ENCODE measurements at places on chromosomes 2 and 18.

GRCh38 chr2:222146488-222146887 lies 152.3 kb downstream of the PAX3 start:
- no peak for DNase-seq

GRCh38 chr2:161474920-161475319 lies 58.8 kb downstream of the TBR1 start:
- no peak for DNase-seq

- no peak for DNase-seq
Measured at GRCh38 chr18:25813110-25813509, 277.3 kb downstream of the SS18 start.

GRCh38 chr2:18519914-18520450 lies 40.5 kb downstream of the RDH14 start:
- no peak for DNase-seq

- no peak for DNase-seq
Measured at GRCh38 chr2:24471662-24472061, 19.4 kb upstream of the NCOA1 start.

GRCh38 chr2:187906021-187906420 lies 351.8 kb upstream of the TFPI start:
- no peak for DNase-seq

DNA sequence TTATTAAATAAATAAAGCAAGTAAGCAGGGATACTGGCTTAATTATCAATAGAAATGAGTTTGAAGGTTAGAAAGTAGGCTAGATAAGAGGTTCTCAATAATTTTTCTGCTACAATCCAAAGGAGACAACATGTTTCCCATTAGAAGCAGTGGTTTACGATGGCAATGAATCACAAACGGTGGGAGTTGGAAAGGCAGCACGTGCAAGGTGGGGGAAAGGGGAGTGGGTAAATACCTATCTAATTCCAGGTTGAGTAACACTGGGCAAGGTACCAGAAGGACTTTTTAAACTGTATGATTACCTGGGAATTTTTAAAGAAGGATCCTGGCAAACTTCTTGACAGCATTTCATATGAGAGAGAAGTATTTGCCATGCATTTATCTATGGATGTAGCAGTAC lies 289.9 kb downstream of the NBAS start:
- DNase-seq = no peak

- no peak for DNase-seq
Measured at GRCh38 chr2:129738799-129739198, 240.7 kb upstream of the RAB6C start.

DNA sequence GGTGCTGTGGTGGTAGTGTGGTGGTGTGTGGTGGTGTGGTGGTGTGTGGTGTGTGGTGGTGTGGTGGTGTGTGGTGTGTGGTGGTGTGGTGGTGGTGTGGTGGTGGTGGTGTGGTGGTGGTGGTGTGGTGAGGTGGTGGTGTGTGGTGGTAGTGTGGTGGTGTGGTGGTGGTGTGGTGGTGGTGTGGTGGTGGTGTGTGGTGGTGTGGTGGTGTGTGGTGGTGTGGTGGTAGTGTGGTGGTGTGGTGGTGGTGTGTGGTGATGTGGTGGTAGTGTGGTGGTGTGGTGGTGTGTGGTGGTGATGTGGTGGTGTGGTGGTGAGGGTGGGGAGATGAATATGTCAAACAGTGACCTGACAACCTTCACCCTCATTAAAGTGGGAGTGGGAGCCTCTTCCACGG lies 55.6 kb upstream of the DLGAP1 start:
- DNase-seq = peak; percentile 4

DNA sequence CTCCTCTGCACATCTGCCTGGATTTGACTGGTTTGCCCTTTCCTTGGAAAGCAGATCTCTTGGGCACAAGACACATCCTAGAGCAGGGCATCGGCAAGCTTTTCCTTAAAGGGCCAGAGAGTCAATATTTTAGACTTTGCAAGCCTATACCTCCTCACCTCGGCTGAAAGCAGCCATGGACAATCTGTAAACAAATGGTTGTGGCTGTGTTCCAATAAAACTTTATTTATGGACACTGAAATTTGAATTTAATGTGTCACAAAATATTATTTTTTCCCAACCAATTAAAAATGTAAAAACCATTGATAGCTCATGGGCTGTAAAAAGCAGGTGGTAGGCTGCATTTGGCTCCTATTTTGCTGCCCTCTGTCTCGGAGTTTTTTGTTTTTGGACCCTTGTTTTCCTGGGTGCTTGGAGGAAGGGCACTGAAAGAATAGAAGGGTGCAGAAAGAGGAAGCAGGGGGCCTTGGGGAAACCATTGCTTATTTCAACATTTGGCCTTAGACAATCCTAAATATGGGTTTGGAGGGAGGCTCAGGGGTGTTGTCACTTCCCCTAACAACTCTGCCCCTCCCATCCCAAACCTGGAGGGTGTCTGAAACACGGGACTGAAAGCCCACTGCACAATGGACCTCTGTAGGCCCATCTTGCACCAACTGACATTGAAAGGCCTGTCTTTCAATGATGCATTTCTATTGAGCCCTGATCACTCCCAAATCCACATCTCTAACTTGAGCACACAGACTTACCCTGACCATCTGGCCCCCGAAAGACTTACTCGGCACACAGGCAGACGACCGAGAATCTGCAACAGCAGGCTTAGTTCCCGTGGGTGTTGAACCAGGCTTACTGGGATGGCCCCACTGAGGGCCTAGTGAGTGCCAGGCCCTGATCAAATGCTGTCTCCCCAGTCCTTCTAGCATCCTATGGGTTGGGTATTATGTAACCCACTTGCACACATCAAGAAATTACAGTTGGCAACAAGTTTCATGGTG lies 7.1 kb upstream of the ZFP36L2 start:
- no peak for DNase-seq

GRCh38 chr2:178345951-178346350 lies 105.0 kb downstream of the PRKRA start:
- no peak for DNase-seq

GRCh38 chr2:10338270-10339188 lies 35.8 kb downstream of the HPCAL1 start:
- DNase-seq = no peak

- no peak for DNase-seq
Measured at GRCh38 chr2:122755281-122755780, 999.9 kb downstream of the TSN start.

GRCh38 chr2:195861821-195862220 lies 204.8 kb downstream of the SLC39A10 start:
- DNase-seq = no peak

- DNase-seq = no peak
Measured at GRCh38 chr18:59352250-59352855, 6.7 kb downstream of the LMAN1 start.

DNA sequence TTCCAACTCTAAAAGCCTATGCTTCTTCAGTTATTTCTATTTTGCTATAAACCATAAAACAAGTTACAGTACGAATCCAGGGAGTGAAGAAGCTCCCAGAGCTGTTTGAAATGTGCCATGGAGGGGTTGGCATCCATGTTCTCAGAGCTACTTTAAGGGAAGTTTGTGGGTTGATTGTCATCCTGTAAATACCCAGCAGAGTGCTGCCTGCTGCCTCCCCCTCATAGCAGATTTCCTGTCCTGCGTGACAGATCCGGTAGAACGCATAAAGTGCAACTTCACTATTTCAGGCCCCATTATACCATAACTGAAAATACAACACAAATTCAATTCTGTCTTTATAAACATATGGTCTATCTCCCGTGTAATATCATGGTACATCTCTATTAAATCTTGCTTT lies 114.4 kb downstream of the CTNNA2 start:
- no peak for DNase-seq

GRCh38 chr18:30486856-30487255 lies 555.7 kb downstream of the DSC3 start:
- no peak for DNase-seq

- DNase-seq = no peak
Measured at GRCh38 chr2:177574356-177574755, 181.8 kb downstream of the AGPS start.

DNA sequence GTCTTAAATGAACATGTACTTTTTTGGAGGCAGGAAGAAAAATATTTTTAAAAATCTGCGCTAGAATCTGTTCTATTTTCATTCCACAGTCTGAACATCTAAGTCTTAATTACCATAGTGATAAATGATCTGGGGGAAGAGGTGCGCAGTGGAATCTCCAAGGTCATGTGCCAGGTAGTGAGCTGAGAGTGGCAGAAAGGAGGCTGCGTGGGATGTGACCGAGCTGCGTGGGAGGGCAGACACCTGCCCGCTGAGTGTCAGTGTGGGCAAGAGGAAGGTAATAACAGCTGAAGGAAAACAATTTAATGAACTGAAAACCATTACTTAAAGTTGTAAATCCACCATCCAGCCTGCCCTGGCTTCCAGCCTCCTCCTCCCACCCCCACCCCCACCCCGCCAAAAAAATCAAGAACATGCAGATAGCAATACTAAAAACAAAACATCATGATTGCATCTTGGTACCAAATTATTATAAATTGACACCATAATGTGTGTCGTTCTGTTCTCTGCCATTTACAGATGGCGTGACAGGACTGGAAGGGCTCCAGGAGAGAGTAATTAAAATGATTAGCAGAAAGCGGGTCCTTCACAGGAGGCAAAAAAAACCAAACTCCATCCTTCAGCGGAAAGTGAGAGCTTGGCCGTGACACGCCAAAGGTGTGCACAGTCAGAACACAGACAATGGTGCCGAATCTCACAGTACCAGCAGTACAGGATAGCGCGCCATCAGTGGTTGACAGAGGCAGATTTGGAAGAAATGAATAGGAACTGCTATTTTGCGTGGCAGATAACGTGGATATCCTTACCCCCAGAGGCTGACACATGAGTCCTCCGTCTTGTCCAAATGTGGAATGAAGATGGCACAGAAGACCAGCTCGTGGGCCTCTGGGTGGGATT lies 11.4 kb upstream of the DTNB start:
- no peak for DNase-seq

DNA sequence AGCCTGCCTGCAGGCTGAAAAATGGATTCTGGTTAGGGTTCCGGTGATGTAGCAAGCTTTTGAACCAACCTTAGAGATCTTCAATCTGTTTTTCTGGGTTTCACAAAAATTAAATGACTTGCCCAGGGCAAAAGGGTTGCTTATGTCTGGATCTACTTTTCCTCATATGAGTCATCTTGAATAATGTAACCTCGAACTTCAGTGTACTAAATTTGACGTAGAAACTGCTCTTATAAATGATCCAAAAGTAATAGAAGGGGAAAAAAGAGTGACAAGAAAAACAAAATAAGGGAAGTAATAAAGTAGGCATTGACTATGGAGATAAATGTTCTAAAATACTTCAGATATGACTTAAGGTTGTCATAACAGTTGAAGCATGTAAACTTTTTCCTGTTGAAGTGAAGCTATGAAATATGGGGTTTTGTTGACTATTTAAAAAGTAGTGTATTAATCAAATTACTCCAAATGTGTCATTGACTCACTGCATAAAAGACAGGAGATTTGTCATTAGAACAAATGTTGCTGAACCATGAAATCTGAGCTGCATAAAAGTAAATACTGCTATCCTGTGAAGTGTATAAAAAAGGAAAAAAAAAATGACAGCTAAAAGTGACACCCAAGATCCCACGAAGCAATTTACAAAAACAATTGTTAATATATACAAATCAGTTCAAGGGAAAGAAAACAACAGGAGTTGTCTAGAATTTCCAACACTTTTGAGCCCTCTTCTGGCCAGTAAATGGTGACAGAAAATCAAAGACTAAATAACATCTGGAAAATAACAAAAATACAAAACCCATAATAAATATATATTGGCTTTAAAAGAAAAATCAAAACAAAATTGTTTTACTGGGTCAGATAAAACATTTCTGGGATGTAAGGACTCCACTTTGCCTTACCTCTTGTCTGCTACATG lies 103.6 kb upstream of the SERPINE2 start:
- DNase-seq = no peak

DNA sequence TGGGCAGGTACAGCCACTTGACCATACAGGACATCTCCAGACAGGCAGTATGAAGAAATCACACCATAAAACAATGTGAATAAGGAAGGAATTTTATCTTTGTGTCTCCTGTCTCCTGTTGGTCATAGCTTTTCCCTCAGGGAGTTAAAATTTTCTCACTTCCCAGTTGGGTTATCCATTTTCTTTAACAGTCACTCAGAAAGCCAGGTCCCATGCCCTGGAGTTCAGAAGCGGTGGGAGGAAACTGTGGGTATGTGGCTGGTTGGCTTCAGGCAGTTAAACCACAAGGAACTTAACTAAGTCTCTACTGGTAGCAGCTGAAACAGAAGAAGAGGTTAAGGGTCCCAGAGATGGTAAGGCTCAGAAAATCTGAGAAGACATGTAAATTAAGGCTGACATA lies 6.5 kb upstream of the SMAD2 start:
- DNase-seq = no peak

DNA sequence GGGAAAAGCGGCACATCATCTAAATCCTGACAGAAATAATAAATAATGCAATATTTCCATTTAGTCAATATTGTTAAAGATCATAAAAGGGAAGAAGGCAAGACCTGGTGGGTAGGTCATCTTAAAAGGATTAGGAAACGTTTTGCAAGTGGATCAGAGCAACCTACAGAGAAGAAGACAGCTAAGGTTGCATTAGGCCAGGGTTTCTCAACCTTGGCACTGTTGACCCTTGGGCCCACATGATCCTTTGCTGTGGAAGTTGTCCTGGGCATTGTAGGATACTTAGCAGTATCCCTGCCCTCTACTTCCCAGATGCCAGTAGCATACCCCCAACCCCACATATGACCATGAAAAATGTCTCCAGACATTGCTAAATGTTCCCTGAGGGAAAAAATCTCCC lies 55.0 kb downstream of the KLF7 start:
- DNase-seq = no peak

DNA sequence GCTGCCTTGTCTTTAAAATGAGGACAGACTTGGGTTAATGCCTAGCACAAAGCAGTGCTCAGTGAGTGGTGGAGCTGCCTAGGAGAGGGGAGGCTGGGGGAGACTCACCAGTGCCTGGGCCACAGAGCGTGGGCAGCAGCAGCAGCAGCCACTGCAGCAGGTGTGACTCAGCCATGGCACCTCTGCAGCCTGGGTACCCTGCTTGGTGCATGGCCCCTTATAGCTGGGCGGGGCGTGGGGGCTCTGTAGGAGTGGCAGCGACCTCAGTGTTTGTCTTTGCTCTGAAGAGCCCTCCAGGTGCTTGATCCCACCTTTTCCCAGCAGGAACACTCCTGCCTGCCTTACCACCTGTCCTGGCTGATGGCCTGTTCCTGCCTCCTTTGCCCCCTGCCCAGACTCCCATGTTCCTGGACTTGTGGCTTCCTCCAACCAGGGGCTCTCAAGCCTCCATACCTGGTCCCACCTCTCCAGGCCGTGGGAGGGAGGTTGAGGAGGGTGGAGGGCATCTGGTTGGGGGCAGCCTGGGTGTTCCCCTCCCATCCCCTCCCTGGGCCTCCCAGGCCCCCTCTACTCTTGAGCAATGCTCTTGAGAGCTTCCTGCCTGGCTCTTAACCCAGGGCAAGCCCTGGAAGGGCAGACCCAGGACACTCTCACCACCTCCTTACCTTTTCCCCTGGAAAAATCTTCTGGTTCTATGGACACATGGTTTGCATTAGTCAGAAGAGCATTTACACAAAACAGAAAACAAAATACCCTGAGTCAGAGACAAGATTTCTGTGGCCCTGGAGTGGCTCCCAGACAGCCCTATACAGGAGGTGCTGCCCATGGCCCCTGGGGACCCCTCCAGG lies at the start of gene SFTPB:
Gene SFTPB, minus strand, starts transcription at position 191 of the 848 bp plus-strand sequence. Its CDS starts 16 bp downstream, at position 175.
- DNase-seq = no peak

Measured in amniotic stem cell (primary cell).